HS-5 (cell line): ENCODE measurements at places on chromosomes 4 and X.
A peak's percentile ranks its signal among the peaks of the same experiment; 100 is the strongest.

- DNase-seq: no peak
Observed at GRCh38 chr4:140711910-140712309, 44.3 kb downstream of the TBC1D9 start.

GRCh38 chr4:87251106-87251505 lies 30.7 kb upstream of the KLHL8 start:
- no peak for DNase-seq

GRCh38 chr4:3287972-3288570 lies 4.8 kb upstream of the RGS12 start:
- no peak for DNase-seq

DNA sequence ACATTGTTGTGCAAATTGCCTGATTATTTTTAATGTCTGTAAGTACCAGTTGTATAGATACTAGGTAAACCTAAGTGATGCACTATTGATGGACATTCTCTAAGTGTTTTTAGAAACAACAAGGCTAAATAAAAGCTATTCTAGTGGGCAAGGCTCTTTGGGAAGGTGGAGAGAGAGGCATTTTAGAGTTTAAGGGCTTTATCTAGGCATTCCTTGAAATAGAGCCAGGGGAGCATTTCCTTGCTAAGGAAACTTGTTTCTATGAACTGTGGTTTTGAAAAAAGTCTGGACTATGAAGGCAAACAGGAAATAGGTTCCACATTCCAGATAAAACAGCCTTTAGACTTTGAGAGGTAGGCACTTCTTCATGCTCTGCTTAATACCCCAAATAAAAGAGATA lies 23.8 kb downstream of the BMX start:
- DNase-seq: peak; percentile 11

- DNase-seq: no peak
Observed at GRCh38 chr4:94561249-94562024, 109.7 kb downstream of the PDLIM5 start.

- no peak for DNase-seq
Observed at GRCh38 chrX:72176981-72177380, 4.6 kb upstream of the PIN4 start.

GRCh38 chr4:113050371-113050755 lies 910 bp downstream of the ANK2 start:
- DNase-seq: no peak

DNA sequence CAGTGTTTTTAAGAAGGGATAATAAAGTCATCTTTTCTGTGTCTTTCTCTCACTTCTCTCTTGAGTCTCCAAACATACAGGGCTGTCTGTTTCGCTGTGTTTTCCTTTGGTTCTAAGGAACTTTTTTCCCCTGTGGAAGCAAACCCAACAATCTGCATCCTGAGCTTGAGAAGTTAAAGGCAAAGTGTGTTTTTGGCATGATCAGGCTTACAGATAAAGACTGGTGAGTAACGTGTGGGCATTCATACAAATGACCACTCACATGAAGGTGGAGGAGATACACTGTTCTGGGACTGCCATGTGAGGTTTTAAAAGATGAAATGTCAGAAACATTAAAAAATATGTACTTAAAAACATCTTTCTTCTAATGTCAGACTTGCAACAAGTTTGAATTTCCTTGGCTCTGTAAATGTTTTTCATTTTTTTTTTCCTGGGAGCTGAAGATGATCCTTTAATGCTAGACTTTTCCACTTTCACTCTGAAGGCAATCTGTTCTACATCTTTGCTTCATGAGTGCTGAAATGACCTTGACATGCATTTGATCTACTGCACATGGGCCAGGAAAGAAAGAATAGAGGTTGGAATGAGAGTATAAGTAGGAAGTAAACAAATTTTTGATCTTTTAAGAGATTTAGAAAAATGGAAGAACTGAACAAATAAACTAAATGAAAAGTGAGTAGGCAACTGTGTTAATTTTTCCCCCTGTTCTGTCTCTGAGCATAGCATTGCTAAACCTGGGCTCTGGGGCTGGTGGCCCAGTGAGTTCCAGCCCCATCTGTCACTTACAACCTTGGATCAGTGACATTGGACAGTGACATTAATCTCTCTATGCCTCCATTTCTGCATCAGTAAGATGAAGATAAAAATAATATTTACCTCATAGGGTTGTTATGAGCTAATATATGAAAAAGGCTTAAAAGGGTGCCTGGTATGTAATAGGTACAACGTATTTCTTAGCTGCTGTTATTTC lies 151.1 kb upstream of the TBC1D9 start:
- no peak for DNase-seq

DNA sequence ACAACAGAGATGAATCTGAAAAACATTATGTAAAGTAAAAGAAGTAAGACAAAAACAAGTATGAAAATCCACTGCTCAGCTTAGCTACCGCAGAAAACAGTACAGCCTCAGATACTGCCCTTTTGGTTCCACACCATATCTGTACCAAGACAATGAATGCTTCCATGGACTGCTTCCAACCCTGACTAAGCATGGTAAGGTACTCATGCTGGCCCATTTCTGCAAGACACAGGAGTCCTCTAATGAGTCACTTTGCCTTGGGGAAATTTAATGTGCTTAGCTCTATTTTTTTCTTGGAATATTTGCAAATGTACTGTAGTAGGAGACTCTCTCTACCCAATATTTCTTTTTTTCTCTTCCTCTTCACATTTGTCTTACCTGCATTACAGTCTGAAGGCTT lies 931.7 kb upstream of the HS3ST1 start:
- DNase-seq: no peak

GRCh38 chr4:152563209-152563608 lies 27.3 kb upstream of the FBXW7 start:
- no peak for DNase-seq

DNA sequence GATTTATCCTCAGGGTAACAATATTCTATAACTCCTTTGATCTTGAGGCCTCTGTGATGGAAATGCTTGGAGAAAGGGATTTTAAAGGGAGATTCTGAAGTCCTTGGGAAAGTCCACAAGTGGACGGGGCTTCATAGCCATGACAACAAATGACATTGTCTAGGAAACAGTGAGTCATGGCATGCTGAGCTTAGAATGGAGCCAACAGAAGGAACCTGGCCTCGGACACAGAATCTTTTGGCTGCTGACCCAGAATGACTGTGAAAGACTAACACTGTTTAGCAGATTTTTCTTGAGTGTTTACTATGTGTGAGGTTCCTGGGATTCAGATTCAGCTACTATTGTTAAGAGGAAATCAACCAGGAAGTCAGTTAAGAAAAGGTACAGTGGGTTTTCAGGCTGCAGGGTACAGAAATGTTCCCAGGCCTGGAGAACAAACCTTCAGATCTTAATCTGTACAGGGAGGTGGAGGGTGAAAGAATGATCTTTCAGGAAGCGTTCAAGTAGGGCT lies 18.1 kb upstream of the CXCL2 start:
- DNase-seq: no peak

DNA sequence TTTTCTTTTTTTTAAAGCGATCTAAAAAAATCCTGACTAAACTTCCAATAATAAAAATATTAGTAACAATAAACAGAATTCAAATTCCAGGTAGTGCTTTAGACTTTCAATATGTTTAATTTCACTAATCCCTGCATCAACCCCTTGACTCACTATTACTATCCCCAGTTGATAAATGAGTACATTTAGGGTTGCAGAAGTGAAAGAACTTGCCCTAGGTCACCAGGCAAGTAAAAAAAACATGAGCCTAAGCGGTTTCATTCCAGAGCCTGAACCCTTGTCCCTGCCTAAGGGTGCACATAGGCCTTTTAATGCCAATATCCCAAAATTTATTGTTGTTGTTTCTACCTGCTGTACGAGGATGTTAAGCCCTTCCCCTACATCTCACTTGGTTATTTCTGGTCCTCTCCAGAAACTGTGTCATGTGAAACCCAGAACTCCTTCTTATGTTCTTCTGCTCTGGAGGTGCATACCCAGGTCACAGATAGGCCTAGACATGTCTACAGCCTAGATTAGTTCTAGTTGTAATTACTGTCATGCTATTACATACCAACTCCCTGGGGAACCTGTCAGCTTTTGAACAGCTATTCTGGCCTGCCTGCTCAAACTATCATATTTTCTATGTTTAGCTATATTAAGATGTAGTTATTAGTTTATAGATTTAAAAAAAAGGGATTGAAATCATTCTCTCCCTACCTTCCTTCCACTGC lies 244.5 kb upstream of the PITX2 start:
- DNase-seq: no peak

DNA sequence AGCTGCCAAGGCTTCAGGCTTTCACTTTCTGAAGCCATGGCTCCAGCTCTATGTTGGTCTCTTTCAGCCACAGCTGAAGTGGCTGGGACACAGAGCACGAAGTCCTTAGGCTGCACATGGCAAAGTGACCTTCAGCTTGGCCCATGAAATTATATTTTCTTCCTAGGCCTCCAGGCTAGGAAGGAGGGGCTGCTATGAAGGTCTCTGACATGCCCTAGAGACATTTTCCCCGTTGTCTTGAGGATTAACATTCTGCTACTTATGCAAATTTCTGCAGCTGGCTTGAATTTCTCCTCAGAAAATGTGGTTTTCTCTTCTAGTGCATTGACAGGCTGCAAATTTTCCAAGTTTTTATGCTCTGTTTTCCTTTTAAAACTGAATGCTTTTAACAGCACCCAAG lies 99.8 kb upstream of the KCNIP4 start:
- DNase-seq: no peak

DNA sequence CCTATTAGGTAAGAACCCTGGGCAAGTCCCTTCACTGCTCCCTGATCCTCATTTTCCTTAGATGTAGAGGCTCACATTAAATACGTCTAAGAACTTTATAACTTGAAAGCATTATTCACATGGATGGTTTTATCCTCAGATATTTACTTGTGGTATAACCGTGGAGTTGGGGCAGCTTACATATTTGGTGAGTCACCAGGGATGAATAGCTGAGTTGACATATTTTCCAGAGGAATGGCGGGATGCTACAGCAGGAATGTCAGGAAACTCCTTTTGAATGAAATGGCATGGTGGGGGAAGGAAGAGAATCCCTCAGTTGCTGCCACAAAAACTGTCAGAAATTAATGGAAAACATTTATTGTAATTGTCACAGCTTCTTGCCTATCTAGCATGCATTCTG lies 165.3 kb upstream of the RPS6KA3 start:
- DNase-seq: no peak

DNA sequence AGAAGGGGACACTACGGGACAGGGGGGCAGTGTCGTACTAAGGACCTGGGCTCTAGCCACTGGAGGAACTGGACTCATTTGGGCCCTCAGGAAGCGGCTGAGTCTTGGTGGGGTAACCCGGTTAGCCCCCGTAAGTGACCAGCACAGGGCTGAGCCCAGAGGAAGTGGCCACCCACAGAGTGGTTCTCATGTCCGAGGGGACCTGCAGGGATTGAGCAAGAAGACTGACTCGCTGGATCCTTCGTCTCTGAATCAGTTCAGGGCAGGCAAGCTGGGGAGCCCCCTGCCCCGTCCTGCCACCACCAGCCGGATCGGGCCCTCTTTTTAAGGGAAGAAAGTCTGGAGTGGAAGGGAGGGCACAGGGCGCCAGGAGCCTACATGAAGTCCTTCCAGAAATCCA lies 719 bp upstream of the BGN start:
- no peak for DNase-seq

DNA sequence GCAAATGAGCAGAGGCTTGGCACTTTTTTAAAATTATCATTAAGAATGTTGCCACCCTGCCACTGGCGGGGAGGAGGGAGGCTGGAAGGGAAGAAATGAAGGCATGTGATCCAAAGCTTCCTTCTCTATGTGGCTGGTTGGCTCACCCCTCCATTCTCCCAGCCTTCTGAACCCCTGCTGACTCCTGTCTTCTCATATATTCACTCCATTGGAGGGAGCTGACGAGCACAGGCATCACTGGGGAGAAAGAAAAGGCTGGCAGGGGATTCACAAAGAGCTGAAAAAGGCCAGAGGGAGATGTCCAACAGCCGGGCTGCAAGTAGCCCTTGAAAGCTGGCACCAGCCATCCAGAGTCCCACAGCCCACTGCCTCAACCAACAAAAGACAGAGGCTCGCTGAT lies 495.6 kb downstream of the BCOR start:
- DNase-seq: no peak

DNA sequence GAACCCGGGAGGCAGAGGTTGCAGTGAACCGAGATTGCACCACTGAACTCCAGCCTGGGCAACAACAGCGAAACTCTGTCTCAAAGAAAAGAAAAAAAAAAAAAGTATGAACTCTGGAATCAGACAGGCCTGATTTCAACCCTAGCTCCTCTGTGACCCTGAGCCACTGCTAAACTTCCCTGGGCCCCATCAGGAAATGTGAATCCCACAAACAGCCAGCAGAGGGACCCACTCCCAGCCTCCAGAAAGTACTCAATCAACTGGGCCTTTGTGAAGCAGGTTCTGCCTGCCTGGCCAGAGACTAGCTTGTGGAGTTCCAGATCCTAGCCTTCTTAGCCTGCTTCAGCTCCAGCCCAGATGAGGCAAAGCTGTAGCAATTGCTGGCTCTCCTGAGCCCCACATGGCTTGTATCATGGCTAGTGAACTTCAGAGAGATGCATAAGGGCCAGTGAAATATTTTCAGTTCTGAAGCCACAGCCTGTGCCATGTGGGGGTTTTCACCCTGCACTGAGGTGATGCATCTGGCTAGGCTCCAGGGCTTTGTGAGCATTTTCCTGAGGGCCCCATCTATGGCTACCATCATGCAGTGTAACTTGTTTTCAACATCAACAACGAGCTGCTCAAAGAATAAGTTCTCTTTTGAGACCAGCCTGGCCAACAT lies 7.2 kb upstream of the IDS start:
- DNase-seq: no peak

GRCh38 chr4:89889289-89889688 lies 5.4 kb upstream of the MMRN1 start:
- no peak for DNase-seq

GRCh38 chr4:163493643-163494359 lies 689 bp upstream of the TMA16 start:
- no peak for DNase-seq

DNA sequence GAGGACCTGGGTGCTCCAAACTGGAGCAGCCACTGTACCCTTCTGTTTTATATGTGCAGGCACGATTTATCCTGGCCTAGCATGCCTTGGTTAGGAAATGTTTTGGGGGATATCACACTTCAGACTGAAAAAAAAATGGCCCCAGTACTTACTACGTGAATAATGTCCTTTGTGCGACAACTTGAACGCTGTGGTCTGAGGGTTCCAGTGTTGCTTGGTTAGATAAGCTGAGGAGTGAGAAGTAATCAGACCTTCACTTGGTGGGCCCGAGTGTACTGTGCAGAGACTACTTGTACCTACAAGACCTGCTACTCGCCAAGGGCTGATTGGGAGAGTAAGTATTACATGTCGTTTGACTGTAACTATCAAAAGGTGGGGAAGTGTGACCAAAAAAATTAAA lies 678 bp downstream of the DNAAF6 start:
- no peak for DNase-seq

- DNase-seq: no peak
Observed at GRCh38 chr4:42501624-42502401, 104.5 kb downstream of the SHISA3 start.

DNA sequence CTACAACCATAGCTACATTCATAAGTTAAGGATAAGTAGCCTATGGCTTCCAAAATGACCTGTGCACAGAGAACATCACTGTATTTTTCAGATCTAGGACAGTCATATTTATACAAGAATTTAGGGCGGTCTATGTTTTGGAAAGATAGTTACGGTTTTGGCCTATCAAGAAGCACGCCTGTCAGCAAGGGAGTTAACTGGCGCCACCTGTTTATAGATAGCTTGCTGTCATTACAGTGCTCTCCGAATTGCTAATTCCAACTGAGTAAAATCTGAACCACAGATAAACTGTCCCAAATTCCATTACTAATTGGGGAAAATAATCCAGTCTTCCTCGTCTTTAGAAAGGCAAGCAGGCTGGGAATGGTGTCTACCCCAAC lies 646 bp downstream of the ABCB7 start:
- DNase-seq: no peak

- DNase-seq: no peak
Observed at GRCh38 chr4:52685316-52685715, 26.2 kb upstream of the USP46 start.
